ENCODE measurements at places on chromosomes 6 and 20.

DNA sequence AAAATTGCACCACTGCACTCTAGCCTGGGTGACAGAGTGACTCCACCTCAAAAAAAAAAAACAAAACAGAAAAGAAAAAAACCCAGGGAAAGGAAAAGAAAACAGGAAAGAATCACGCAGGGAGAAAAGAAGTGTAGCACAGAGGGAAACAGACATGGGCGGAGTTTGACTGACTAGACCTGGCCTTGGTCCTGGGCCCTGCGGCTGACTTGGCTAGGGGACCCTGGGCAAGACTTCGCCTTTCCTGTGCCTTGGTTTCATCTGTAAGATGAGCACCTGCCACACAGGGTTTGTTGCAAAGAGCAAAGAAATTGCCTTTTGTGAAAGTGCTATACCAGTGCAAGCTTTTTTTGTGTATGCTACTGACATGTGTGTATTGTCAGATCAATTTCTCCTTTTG is 71.3 kb upstream of the KCNG1 start:
- DNase-seq = no peak

DNA sequence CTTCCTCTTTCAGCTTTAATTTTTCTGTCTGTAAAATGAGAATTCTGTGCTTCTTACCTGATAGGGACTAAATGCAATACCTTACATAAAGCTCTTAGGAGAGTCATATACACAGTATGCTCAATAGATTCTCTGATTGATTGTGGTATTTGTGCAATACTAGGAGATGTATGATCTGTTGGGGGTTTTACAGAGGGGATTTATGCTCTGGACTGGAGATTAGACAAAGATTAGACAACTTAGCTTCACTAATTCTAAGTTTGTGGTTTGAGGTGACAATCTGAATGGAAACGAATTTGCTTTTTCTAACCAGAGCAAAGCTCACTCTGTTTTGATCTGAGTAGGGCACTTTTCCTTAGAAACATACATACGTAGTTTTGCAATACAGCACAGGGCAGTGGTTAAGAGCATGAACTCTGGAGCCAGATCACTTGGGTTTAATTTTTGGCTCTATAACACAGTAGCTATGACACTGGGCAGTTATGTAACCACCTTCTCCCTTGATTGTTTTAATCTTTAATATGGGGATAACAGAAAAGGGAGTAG is 126.2 kb downstream of the RNF144B start:
- no peak for DNase-seq

DNA sequence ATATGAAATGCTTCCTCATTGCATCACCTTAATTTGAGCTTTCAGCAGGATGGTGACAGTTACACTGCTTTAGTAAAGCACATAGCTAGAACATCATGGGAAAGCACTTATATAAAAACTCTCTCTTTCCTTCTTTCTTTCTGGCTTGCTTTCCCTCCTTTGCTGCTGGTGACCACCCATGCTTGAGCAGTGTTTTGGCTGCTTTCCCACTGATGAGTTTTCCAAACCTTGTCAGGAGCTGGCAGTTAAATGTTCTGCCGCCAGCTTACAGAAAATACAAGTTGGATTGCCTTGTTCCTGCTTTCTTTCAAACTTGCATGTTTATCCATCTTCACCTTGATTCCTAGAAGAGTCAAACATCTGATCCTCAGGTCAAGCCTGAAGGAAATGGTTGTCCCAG is 323.9 kb downstream of the FOXA2 start:
- no peak for DNase-seq

DNA sequence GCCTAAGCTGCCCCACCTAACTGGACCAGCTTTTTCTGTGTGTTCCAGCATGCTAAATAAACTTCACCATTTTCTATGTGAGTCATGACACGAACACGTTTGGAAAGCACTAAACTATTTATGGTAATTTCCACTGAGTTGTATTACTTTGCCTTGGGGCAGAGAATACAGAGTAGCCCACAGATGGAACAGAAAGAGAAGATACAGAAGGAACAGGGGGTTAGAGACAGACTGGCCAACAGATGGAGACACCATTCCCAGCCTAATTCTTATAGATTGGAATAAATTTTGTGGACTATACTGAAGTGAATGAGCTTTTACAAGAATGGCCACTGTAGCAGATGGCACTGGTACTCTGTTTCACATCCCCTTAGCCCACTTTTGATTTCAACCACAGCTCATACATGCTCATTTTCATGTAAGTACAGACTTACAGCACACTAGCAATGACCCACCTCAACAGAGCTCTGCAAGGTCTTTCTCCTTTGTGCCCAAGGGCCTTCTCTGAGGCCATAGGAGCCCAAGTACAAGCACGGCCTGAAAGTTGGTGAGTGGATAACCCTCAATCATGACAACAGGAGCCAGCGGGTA is 13.1 kb upstream of the NT5DC1 start:
- no peak for DNase-seq

GRCh38 chr6:68575765-68576439 is 59.2 kb upstream of the ADGRB3 start:
- DNase-seq = no peak

DNA sequence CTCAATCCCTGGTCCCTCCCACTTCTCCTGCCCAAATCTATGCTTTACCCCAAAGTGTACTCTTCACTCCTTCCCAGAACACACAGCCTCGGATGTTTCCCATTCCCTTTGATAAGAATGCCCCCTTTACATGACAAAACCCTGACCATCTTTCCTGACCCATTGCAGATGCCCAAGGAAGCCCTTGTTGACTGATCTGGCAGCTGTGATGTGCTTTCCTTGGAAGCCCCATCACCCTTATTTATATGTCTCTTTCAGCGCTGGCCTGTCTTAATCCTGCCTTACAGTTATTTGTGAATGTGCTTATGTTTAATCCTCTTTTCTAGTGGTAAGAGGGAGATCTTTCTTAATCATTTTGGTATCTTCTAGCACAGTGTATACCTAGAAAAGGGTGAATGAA is 523.1 kb downstream of the CD83 start:
- DNase-seq = no peak

GRCh38 chr6:46505693-46506512 is 14.7 kb upstream of the RCAN2 start:
- DNase-seq = no peak

GRCh38 chr6:140318408-140318807 is 944.0 kb upstream of the CITED2 start:
- no peak for DNase-seq

- no peak for DNase-seq
Measured at GRCh38 chr6:108721286-108721685, 126.9 kb upstream of the ARMC2 start.

GRCh38 chr20:11247046-11248010 is 573.5 kb upstream of the JAG1 start:
- no peak for DNase-seq

DNA sequence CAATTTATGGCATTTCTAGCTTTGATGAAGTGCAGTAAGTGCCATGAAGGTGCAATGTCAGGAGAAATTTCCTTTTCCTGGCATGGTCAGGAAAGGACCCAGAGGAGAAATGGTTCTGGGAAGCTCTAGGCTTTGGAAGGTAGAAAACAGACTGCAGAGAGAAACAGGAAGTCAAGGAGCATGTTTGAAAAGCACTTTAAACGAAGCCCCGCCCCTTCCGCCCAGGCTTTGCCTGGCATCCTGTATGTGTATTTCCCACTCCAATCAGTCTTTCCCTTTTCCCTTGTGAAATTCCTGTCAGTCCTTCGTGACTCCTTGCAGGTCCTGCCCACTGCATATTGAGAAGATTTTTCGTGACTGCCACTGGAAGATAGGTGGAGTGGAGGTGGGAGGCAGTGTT is 320.9 kb upstream of the SASH1 start:
- DNase-seq = no peak

GRCh38 chr20:25207960-25208534 is 12.5 kb downstream of the ENTPD6 start:
- no peak for DNase-seq

GRCh38 chr6:83071023-83071422 is 3.6 kb downstream of the DOP1A start:
- DNase-seq = no peak

DNA sequence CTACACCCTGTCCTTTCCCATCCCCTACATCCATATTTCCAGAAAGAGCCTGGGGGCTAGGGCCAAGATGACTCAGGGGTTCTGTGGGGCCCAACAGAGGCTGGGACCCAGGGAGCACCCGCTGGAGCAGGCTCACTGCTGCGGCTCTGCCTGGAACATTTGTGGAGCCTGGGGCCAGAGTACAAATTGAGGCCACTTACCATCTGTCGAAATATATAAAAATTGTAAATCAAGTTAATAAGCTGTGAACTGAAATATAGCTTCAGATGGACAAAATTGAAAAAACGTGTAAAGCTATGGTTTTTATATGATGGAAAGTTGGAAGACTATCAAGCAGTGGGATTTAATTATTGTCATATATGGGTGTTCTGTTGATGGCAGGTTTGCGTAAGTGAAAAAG is 82.9 kb upstream of the ATXN1 start:
- no peak for DNase-seq

GRCh38 chr6:131293472-131293911 is 158.2 kb downstream of the AKAP7 start:
- no peak for DNase-seq

DNA sequence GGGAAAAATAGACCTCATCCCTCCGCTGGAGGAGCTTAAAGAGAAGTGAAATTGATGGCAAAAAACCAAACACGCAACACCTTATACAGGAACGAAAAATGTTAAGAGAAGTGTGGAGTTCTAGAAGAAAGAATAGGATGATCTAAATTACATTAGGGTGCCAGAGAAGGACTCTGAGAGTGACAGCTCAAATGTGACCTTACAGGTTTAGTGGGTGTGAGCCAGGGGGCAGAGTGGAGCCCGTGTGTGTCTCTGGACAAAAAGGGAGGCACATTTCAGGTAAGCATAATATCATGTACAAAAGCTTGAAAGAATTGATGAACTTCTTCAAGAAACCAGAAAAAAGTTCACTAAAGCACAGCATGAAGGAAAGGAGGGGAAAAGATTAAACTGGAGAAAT is 20.8 kb downstream of the HLA-DRA start:
- no peak for DNase-seq

DNA sequence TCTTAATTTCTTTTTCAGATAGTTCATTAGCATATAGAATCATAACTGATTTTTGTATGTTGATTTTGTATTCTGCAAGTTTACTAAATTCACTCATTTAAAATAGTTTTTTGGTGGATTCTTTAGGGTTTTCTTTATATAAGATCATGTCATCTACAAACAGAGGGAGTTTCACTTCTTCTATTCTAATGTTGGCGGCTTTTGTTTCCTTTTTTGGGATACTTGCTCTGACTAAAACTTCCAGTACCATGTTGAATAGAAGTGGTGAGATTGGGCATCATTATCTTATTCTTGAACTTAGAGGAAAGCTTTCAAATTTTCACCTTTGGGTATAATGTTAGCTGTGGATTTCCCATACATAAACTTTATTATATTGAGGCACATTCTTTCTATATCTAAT is 296.9 kb downstream of the BCKDHB start:
- DNase-seq = no peak

DNA sequence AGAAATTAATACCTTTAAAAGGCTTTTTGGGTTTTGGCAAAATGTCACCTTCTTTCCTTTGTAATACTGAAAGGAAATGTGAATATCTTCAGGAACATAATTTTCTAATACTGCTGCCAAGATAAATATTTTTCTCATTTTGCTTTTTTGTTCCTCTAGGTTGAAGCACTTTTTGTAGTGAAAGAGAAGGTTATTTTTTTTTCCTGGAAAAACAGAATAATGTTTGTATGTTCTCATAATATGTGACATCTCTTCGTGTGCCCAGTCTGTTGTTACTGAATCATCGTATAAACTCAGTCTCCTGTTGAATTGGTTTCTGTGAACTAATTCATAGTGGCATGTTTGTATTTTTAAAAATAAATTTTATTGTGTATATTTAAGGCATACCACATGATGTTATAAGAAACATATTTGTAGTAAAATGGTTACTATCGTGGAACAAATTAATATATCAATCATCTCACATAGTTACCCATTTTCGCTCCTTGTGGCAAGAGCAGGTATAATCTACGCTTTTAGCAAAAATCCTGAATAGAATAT is 74.4 kb downstream of the SH3BGRL2 start:
- DNase-seq = no peak

- DNase-seq = no peak
Measured at GRCh38 chr20:63072991-63073737, 66.4 kb upstream of the BHLHE23 start.

DNA sequence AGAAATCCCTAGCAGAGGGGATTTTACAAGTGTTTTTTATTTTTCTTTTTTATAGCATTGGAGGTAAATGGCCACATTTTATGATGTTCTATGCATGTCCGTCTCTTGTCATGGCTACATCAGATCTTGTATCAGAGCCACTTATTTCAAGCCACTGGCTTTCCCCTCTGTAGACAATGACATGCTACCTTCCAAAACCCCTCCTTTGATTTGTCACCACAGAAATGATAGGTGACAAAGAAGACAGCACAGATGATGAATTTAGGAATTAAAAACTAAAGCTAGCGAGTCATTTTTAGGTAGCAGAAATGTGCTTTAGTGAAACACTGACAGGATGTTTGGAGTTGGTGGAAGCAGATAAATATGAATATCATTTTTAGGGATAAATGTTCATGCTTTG is 20.8 kb downstream of the PLCB1 start:
- no peak for DNase-seq

DNA sequence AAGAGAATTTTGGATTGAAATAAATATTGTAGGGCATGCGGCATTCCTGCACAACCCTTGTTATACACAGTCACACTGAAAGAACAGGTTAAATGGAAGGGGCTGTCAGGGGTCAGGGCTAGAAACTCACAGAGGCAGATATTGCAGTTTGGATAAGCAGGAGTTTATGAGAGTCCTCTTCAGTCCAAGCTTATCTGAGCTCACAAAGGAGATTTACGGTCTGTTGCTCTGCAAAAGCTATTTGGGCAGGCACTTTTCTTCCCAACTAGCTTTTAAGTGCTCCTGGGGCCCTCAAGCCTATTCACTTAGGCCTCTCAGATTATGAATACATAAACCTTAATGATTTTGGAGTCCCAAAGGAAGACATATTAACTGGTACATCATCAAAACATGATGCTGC is 156.2 kb downstream of the SOX4 start:
- no peak for DNase-seq

All from omental fat pad (tissue), 4 donors.